Uterus (tissue), 4 donors: ENCODE measurements at places on chromosomes 7 and 10.

GRCh38 chr7:106177300-106177690 lies 65.2 kb upstream of the SYPL1 start:
- no peak for DNase-seq

DNA sequence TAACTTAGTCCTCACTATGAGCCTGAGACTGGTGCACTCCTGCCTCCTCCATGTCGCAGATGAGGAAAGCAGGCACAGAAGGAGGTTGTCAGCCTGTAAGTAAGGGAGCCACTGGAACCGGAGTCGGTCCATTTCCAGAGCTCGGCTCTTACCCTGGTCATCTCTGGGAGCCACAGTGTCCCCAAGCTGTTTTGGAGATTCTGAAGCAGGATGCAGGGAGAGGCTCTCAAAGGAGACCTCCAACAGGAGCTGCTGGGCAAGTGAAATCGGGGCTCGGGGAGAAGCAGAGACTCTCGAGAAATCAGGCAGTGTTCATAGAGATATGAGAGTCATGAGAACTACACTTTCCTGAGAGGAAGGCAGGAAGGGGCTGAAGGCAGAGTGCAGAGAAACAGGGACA lies 39.0 kb downstream of the VSTM4 start:
- no peak for DNase-seq

- DNase-seq: no peak
Observed at GRCh38 chr7:30463405-30464145, 15.0 kb downstream of the NOD1 start.

DNA sequence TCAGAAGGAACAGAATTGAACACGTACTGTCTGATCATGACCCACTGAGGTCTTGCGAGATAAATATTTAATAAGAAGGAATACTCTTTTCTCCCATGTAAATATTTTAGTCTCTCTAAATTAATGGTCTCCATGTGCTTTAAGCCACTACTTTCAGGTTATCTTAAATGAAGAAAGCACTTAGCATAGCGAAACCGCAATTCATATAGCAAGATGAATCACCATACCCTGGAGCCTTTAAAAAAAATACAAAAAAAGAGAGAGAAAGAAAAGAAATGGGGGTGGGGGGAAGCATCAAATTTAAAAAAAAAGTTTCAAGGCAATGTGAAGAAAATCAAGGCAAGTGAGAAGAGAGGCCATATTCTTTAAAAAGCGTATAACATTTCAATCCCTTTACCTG lies 82.5 kb downstream of the CTTNBP2 start:
- DNase-seq: no peak
